ENCODE measurements at places on chromosomes 7 and 10.

- no peak for DNase-seq
Measured at GRCh38 chr10:121438333-121438732, 159.9 kb downstream of the FGFR2 start.

- DNase-seq, result no peak
Measured at GRCh38 chr7:47635091-47636080, 53.5 kb upstream of the TNS3 start.

DNA sequence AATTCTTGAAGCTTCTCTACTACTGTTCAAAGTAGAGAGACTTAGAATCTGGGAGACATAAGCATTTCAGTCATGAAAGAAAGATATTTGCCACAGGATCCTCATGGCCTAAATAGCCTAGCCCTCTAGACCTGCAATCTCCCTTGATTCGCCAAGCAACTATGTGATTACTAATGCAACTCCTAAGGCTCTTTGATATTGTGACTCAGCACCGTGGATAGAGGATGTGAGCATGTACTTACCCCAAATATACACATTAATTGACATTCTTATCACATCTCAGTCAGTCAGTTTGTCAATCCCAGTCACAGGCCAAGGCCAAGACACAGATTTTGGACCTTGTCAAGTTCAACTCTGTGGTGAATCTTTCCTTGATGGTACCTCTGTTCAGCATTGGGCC is 42.6 kb downstream of the GPR37 start:
- peak; percentile 76 for DNase-seq

DNA sequence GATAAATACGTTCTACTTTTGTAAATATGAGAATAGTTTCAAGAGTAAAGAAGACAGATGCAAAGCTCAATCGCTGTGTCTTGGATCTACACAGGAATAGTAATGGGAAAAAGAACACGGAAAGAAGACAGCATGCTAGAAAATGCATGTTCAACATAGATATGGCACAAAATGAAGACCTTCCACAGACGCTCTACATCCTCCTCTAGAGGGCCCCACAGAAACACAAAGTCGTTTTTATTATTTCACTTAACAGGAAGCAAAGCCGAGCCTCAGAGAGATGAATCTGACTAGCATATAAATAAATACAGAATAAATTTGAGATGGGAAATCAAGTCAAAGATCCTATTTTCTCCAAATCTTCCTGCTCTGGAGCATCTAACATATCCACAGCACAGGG is 292.6 kb downstream of the PARD3 start:
- peak; percentile 61 for DNase-seq

DNA sequence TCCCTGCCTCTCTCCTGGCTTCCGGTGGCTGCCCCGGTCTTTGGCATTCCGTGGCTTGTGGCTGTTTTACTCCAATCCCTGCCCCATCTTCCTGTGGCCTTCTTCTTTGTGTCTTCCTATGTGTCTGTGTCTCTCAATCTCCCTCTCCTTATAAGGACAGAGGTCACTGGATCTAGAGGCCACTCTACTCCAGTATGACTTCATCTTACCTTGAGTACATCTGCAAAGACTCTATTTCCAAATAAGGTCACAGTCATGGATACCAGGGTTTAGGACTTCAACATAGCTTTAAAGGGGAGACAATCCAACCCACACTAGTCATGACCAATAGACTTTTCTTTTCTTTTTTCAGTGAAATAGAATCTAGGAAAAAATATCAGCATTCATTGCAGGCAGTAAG is 153.3 kb upstream of the INSYN2A start:
- no peak for DNase-seq

DNA sequence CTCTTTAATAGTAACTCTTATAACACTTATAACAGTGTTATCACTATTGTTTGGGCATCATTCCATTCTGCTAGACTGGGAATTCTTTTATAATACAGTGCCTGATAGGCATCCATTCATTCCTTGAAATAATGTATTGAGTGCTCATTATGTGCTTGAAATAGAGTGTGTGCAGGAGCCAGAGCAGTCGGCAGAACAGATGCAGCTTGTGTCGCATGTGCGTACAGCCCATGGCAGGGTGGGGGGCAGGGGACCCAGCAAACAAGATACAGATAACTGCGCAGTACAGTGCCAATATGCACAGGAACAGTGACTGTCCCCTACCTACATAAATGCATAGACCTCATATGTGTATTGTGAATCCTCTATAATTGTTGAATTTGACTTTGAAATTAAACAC is 99.3 kb downstream of the KAT6B start:
- no peak for DNase-seq

GRCh38 chr10:36380538-36380937 is 738.4 kb upstream of the FZD8 start:
- no peak for DNase-seq

- DNase-seq, result no peak
Measured at GRCh38 chr7:86991093-86991769, 68.2 kb downstream of the ELAPOR2 start.

DNA sequence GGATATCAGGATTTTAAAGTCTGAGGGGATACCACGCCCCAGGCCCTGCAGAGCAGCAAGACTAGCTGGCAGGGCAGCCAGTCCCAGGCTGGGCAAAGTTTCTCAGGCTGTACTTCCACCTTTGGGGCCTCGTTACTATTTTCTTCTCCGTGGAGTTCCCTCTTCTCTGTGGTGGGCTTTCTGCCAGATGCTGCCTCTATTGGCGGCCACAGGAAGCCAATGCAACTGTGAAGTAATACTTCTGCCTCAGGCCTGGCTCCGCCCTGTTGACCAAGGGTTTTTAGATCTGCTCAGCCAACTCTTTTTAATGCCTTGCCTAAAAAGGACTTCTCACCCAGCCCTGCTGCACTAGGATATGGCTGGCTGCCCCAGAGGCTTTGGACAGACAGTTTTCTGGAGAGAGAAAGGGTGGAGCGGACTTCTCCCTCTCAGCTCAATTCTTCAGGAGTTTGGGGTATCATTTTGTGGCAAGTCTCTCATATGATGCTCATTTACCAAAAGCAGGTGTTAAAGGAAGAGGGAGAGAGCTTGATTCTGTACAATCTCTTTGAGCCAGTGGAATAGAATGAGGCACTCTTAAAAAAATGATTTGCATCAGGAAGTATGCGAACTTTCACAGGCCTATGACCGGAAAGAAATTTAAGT is 67.4 kb downstream of the HHEX start:
- peak; percentile 81 for DNase-seq

All from ELR (cell line).